Brain (organoid and tissue), 16 donors: ENCODE measurements at places on chromosomes 2 and 18. TPM values are rescaled to one million over a fixed set of nuclear protein-coding genes. Genes with fewer than 3 reads are reported as not detected.

DNA sequence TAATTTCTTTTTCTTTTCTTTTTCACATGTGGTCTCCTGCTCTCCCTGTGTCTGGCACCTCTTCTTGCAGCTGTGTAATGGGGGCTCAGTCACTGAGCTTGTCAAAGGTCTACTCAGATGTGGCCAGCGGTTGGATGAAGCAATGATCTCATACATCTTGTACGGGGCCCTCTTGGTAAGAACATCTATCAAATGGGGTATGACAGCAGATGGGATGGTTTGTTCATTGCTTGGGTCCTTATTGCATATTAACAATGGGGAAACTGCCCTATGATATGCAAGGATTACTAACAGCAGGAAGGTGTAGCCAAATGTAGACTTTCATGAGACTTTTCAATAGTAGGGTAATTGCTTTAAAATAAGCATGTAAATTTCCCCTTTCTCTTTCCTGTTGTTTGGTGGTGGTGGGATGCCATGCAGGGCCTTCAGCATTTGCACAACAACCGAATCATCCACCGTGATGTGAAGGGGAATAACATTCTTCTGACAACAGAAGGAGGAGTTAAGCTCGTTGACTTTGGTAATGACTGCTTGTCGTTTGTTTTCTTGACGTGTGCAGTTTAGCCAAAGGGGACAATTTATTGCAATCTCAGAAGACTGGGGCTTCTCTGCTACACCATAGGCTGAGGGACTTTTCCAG lies 36.5 kb downstream of the MYO3B start:
- peak; percentile 43 for DNase-seq

DNA sequence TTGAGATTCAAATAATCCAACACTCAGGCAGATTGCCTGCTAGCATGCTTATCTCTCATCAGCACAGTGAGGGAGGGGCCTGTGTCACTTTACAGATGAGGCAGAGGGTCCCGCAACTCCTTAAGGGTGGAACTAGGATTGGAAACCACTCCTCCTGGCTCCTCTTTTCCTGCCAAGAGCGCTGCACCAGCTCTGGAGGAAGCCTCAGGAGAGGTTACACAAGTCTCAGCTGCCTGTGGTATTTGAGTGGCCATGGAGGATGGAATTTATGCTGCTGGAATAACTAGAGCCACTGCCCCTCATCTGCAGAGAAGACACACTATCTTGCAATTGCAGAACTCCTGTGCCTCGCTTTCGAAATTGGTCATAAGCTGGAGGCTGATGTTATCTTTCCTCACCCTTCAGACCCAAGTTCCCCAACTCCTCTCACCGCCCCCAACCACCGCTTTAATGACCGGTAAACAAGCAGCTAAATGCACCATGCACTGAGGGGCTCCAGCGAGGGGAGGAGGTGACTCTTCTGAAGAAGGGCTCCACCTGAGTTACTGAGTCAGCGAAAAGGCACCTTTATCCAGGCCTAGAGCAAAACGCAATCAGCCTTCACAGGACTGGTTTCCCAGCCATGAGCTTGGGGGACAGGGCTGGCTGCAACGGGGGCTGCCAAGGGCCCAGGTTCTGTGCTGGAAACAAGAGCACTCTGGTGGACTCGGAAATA lies 245.8 kb downstream of the SOX11 start:
- peak; percentile 24 for DNase-seq

DNA sequence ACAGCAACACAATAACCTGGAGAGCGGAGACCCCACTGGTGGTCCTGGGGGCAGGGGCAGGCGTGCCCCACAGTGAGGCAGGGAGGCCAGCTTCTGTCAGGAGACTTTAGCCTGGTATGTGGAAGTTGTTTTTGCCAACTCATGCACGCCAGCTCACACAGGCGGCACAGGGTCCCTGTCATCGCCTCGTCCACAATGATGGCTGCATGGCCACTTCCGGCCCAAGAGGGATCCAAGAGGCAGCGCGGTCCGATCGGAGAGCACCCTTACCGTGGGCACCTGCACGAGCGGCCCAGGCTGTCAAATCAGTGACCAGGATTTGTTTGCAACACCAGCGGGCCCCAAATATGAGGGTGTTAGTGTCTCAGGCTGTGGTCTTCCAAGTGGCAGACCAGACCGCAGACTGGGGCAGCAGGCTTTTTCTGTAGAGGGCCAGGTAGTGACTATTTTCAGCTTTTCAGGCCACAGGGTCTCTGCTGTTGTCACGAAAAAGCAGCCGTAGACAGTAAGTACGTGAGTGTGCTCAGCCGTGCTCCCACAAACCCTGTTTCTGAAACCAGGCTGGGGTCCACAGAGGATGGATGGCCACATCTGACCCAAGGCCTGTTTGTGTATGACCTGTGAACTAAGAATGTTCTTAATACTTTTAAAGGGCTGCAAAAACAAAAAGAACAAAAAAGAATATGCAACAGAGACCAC lies 21.2 kb downstream of the SNED1 start:
- DNase-seq, result no peak

Gene POMC
- polyA plus RNA-seq, result 2.5 TPM

Gene UCN
- 0.93 TPM for polyA plus RNA-seq

Gene ANKRD62
- polyA plus RNA-seq, result not detected

Gene MGAT5
- 15.3 TPM for polyA plus RNA-seq

Gene ACVR1C
- 0.34 TPM for polyA plus RNA-seq
